Hematopoietic multipotent progenitor cell treated with erythropoietin and hydrocortisone succinate and interleukin-3 and kit ligand, for 15 days (in vitro differentiated cells): ENCODE measurements at places on chromosomes 7 and 10.

DNA sequence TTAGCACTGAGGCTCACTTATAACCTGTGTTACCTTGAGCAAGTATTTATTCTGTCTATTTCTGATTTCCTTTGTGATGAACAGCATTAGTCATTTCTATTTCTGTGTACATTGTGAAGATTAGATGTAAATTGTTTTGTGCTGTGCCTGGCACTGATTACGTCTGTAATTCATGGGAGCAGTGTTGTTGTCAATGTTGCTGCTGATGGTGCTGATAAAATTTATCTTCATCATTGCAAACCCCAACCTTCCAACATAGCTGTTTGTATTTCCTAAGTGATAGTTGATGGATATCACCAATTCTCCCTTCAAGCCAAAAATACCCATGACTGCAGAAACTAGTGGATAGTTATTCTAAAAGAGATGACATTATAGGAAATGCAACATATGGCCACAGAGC, 400.5 kb upstream of the GRM3 start:
- no peak for DNase-seq

DNA sequence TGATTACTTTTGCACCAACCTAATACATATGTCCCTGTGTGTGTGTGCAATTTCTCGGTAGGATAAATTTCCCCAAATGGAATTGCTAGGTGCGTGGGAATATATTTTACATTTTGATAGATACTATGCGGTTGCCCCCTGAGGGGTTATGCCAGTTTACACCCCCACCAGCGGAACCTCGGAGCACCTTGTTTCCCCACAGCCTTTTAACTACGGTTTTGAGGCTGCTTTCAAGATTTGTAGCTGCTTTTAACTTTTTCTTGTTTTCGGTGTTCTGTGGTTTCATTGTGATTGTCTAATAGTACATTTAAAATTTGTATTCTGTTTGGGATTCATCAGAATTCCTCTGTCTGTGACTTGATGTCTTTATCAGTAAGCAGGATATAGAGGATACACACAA, 22.0 kb downstream of the PROSER2 start:
- DNase-seq = no peak

GRCh38 chr10:12949248-12949647, 52.3 kb downstream of the CCDC3 start:
- no peak for DNase-seq

GRCh38 chr7:1523844-1524243, 6.7 kb upstream of the MAFK start:
- no peak for DNase-seq

DNA sequence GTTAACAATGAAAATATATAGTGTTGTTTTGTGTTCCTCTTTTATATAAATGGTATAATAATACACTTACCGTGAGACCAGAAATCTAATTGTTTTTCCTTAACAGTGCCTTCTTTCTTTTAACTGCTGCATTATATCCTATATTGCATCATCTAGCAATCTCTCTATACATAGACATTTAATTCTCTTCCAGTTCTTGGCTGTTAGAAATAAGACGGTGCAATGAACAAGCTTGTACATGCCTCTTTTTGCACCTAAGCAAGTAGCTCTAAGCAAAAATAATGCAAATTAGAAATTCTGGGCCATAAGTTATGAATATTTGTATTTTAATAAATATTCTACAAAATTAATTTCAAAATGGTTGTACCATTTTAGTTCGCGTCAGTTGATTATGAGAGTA, 55.9 kb upstream of the AHR start:
- no peak for DNase-seq

DNA sequence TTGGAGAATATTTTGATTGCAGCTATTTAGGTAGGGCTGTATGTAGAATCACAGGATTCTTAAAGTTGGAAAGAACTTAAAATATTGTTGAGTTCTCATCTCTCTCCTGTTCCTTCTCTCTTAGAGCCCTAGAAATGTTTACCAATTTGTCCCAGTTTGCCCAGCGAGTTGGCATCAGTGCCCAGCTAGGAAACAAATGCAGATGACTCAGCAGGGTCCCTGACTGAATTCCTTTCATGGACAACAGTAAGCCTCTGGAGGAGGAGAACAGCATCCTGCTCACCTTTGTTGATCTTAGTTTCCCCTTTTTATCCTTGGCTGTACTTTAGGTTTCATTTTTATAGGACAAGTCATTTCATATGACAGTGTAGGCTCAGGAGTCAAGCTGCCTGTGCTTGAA, 89.3 kb downstream of the SEC23IP start:
- no peak for DNase-seq

- DNase-seq = peak; percentile 34
Observed at GRCh38 chr10:84214612-84215235, 10.6 kb downstream of the LRIT2 start.

- no peak for DNase-seq
Observed at GRCh38 chr7:73626814-73627213, 2.5 kb upstream of the MLXIPL start.

DNA sequence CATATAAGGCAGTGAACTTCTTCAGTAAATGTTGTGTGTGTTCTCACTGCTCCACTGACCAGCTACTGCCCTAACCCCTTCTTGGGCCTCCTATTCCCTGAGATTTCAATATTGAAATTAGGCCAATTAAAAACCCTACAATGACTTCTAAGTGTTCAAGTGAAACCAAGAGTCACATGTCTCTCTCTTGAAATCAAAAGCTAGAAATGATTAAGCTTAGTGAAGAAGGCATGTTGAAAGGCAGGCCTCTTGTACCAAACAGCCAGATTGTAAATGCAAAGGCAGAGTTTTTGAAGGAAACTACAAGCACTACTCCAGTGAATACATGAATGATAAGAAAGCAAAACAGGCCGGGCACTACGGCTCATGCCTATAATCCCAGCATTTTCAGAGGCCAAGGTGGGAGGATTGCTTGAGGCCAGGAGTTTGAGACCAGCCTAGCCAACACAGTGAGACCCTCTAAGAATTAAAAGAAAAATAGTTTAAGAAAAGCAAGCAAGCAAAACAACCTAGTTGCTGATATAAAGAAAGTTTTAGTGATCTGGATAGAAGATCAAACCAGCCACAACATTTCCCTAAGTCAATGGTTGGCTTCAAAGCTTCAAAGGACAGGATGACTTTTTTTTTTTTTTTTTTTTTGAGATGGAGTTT, 22.3 kb downstream of the BRAF start:
- no peak for DNase-seq

DNA sequence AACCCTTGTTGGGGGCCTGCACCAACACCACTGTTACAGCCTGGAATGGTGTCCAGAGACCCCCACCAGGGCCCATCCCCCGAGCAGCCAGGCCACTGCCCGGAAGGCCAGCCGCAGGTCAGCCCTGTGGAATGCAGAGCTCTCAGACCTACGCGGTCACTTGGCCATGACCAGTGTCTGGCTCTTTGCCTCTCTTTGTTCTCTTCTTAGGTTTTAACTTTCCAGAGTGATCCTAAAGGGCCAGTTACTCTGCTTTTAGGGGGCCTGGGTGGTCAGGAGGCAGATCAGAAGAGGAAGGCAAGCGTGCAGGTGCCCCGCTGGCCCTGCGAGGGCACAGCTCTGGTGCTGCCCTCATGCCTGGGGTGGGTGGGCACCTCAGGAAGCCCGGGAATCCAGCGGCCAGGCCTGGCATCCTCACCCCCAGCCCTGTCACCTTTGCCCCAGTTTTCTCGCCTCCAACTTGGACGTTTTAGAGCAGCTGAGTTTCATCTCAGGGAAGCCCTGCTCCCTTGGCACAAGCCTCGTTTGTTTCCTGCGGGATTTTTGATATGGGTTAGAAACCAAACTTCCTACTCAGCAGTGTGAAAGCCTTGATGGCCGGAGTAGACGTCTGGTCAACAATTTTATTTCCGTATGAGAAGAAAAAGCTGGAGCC, 62.5 kb upstream of the CHST15 start:
- no peak for DNase-seq

- no peak for DNase-seq
Observed at GRCh38 chr7:23207884-23208283, 26.0 kb downstream of the NUP42 start.

DNA sequence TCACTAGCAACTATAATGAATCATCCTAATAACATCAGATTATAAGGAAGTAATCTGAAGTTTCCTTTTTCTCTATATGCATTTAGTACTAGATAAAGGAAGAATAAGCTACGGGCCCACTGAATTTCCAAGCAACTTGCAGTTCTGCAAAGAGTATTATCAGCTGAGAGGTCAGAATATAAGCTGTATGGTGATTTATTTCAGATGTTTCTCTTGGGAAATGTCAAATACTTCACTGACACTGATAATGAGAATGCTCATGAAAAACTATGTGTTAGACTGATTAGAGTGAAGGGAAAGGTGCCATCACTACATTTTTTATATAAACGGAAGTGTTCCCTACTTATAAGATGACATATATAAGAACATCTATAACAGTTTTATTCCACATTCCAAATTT, 251.2 kb upstream of the HGF start:
- no peak for DNase-seq

- peak; percentile 24 for DNase-seq
Observed at GRCh38 chr10:14838582-14839304, 637 bp downstream of the HSPA14 start.

- DNase-seq = no peak
Observed at GRCh38 chr7:110835218-110835617, 255.7 kb upstream of the LRRN3 start.

DNA sequence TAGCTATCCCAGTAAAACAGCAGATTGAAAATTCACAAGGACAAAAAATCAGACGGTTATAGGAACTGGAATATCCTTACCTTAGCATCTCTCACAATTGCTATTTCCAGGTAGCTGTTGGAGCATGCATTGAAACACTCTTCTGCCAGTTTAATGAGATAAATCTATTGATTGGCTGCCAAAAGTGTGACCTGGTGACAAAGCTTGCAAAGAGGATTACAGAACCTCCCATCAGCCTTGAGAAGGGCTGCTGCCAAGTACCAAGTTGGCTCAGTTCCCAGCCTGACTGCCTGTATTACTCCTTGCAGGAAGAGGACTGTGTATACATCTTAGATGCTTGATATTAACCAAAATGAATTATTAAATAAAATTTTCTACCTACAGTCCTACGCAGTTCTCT, 5.1 kb downstream of the PRLHR start:
- DNase-seq = peak; percentile 6

DNA sequence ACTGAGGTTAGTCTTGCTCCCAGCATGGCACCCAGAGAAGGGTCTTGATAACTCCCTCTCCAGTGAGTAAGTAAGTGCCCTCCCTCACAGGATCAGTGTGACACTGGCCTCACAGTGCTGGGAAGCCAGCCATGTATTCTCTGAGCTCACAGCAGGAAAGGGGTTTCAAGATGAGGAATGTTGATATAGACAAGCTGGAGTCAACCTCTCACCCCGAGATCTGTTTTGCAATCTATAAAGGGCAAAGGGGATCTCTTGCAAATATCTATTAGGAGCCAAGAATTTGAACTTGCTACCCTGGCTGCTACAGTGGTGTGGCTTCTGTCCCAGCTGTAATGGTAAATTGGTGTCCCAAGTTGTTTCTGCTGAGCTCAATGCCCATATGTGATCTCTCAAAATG, 70.2 kb upstream of the ADAM12 start:
- no peak for DNase-seq

DNA sequence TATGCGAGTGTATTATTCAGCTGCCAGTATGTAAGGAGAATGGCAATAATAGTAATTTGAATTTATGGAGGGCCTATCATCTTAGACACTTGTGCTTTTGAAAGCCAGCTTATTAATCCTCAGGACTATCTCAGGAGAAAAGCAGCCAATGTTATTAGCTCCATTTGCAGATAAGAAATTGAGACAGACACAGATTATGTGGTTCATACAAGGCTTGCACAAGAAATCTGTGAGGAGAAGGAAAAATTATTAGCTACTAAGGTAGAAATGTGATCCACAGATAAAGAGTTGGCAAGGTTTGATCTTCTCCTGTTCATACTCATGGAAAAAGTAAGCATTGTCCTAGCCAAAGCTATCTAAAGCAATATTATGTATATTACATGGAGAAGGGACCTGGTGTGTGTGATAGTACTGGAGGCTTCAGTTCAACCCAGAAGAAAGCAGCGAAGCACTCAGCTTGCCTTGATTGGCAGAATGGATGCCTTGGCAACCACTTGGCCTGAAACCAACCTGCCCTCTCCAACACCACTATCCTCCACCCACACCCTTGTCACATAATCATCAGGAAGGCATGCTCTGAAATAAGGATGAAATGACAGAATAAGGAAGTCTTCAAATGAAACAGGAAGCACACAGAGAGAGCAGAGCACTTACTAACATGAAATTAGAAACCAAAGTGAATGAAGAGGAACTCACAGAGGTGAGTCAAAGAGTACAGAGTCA, 18.0 kb downstream of the MACC1 start:
- DNase-seq = peak; percentile 24

GRCh38 chr10:33421789-33422462, 87.5 kb upstream of the NRP1 start:
- no peak for DNase-seq

DNA sequence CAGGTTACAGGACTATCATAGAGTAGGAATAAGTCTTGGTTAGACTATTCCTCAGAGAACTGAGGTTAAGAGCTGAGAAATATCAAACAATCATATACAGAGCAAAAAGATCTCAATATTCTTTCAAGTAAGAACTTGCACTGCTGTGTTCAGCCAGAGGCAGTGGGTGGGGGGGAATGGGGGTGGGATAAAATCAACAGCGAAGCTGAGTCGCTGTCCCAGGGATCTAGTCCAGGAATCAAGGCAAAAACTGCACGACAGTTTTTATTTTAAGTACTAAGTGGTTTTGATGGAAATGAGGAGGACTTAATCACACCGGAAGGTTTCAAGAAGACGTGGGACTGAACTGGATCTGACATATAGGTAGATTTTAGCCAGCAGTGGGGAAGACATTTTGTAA, 159.1 kb downstream of the SRPK2 start:
- DNase-seq = no peak

GRCh38 chr7:137731436-137731835, 115.3 kb downstream of the DGKI start:
- no peak for DNase-seq

DNA sequence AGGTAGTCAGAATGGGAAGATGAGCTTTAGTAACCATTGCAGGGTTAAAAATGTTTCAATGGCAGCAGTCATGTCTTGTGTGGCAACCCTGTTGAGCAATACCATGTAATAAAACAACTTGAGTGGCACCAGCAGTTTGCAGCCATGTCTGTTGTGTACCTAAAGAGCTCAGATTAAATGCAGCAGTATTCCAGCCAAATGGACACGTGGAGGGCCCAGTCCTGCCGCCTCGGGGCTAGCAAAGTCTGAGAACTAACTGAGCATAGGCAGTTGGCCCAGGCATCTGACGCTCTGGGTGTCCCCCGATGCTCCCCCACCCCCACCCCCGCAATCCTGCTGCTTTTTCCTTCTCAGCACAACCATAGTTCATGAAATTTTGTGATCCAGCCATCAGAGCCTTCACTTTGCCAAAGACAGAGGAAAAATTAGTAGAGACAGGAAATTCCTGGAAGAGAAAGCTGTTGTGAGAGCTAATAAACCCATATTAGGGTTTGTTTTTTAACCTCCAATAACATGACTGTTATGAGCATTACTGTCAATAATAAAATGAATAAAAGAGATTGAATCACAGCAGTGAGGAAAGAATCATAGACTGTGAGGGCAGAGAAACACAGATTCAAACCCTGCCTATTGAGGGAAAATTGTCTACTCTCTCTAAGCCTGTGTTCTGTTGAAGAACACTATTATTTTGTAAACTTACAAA, 220.6 kb upstream of the RHOBTB1 start:
- DNase-seq = no peak

- no peak for DNase-seq
Observed at GRCh38 chr10:77163670-77164348, 473.8 kb downstream of the KCNMA1 start.

- DNase-seq = no peak
Observed at GRCh38 chr10:127492607-127493250, 56.4 kb upstream of the NPS start.
